Fibroblast of skin of back (primary cell): ENCODE measurements at places on chromosomes 2 and 18.
A peak's percentile ranks its signal among the peaks of the same experiment; 100 is the strongest.

DNA sequence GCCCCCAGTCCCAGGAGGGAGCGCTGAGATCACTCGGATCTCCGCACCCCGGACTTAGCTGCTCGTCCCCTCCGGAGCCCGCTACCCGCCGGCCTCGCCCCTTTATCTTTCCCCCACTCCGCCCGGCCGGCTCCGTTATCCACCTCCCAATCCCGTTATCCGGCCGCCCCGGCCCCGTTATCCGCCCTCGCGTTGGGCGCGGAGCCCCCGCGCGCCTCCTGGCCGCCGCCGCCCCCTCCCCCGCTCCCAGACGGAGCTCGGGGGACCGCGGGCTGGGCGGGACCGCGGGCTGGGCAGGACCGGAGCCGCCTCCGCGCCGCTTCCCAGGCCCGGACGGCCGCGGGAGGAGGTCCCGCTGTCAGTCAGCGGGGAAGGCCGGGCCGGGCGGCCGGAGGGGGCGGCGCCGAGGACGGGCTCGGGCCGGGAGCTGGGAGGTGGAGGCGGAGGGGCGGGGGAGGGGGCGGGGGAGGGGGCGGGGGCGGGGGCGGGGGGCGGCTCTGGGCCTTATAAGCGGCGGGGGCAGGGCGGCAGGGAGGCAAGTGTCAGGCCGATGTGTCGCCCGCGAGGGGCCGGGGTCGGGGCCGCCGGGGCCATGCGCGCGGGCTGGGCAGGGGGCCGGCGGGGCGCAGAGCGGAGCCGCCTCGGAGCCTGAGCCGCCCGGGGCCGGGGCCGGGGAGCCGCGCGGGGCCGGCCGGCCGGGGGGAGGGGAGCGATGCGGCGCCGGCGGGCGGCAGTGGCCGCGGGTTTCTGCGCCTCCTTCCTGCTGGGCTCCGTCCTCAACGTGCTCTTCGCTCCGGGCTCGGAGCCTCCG lies at the start of gene PKDCC:
PKDCC (plus strand) TSS at position 534 of the 811 bp plus-strand sequence; CDS start at position 713, 179 bp downstream.
- peak; percentile 85 for DNase-seq

GRCh38 chr18:9094307-9095226 lies 7.9 kb upstream of the NDUFV2 start:
- DNase-seq: peak; percentile 83

- DNase-seq: no peak
Measured at GRCh38 chr2:105768176-105768575, 23.5 kb downstream of the NCK2 start.

GRCh38 chr2:124559236-124559635 lies 534.1 kb downstream of the CNTNAP5 start:
- DNase-seq: no peak

DNA sequence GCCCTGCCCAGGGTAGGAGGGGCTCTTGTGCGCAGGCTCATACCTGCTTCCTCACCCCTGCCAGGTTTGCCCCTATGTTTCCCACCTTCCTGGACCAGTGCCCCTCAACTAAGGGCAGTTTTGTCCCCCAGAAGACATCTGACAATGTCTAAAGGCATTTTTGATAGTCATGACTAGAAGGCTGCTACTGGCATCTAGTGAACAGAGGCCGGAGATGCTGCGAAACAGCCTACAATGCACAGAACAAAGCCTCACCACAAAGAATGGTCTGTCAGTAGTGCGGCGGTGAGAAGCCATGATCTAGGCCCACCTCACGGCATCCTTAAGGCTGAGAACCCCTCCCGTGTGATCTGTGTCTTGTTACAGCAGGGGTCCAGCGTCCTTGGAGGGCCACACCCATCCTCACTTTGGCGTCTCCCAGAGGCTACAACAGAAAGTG lies 96.0 kb downstream of the TMEM17 start:
- no peak for DNase-seq

- DNase-seq: no peak
Measured at GRCh38 chr2:79487399-79487798, 25.5 kb upstream of the CTNNA2 start.

- DNase-seq: no peak
Measured at GRCh38 chr2:20994130-20994529, 49.7 kb downstream of the APOB start.

GRCh38 chr2:189579585-189580186 lies 900 bp downstream of the SLC40A1 start:
- no peak for DNase-seq

DNA sequence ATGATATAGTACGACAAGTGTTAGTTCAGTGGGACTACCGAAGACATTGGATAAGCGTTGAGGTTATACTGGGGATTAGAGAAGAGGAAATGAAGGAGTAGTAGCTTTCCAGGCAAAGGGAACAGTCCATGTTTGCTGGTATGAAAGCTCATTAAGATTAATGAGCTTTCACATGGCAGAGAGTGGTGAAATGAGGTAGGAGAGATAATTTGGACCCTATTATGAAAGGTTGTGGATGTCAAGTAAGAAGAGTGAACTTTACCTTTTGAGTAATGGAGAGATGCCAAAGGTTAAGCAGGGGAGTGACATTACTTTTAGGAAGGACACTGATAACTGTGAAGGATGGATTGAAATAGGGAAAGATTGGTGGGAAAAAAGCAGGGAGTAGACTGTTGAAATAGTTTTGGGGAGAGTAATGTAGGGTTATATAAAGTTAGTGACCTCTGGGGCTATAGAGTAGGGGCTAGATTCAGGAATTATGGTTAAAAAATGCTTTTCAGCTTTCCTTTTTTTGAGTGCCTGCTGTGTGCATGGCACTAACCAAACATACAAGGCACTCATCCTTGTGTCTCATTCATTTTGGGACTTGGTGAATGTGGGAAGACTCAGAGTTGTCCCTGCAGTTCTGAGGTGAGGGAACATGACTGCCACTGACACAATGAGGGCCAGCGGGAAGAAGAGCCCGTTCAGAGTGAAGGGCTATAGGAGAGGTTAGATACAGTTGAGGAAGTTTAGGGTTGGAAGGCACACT lies 87.2 kb upstream of the STON1 start:
- no peak for DNase-seq

- DNase-seq: peak; percentile 15
Measured at GRCh38 chr2:64165706-64166105, 21.5 kb upstream of the PELI1 start.

GRCh38 chr18:9416563-9417072 lies 58.7 kb upstream of the RALBP1 start:
- DNase-seq: no peak

DNA sequence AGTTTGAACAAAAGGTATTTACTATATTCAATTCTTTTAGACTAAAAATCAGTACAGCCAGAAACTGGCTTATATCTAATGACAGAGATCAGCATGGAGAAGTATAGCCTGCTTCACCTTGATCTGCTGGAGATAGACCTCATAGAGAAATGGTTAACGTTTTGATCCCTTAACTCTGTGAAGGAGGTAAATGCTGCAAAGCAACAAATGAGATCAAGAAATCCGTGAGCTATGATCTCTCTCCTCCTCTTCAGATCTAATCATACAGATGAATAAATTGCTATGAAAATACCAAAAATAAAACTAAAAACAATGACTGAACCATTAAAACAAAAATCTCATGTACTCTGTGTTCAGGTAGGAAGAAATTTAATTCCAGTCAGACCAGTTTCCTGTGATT lies 42.8 kb downstream of the KLHL14 start:
- DNase-seq: no peak
